ENCODE measurements at places on chromosomes 2 and 18.

GRCh38 chr18:46625069-46625468 lies 32.0 kb downstream of the LOXHD1 start:
- no peak for DNase-seq

- DNase-seq, result no peak
Observed at GRCh38 chr2:190970873-190971506, 43.0 kb downstream of the STAT1 start.

GRCh38 chr2:25322312-25322711 lies 19.4 kb downstream of the DNMT3A start:
- no peak for DNase-seq

DNA sequence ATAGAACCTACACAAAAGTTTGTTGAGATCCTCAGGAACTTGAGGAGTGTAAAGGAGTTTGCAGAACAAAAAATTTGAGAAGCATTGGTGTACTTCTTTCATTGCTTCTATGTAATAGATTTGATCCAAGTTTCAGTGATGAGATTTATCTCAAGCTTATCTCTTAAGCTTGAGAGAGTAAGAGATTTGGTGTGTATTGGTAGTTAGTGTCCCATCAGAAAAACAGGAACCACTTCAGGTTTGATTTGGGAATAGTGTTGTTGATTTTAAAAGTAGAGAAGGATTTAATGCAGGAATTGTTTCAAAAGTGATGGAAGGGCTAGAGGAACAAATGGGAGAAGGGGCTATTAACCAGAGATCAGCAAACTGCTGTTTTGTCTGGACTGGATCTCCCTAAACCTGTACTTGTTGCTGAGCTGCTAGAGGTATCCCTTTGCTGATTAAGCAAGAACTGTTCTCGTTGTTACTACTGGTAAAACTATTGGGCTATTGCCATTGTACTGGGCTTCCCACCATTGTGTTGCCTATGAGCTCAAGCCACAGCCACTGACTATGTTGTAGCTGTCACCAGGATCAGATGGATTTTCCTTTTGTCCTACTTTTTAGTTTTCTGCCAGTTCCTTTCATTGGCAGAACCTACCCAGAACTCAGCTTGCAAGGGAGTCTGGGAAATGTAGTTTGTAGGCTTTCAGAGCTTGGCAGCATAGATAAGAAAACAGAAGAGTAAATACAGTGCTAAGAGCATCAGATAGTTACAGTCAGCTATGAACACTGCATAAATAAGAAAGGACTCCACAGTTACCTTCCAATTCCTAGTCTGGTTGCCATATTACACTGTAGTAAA lies 39.3 kb downstream of the RAB10 start:
- no peak for DNase-seq

- DNase-seq, result no peak
Observed at GRCh38 chr2:216107760-216108159, 1.4 kb upstream of the XRCC5 start.

GRCh38 chr2:170660409-170660808 lies 54.7 kb upstream of the SP5 start:
- DNase-seq, result no peak

DNA sequence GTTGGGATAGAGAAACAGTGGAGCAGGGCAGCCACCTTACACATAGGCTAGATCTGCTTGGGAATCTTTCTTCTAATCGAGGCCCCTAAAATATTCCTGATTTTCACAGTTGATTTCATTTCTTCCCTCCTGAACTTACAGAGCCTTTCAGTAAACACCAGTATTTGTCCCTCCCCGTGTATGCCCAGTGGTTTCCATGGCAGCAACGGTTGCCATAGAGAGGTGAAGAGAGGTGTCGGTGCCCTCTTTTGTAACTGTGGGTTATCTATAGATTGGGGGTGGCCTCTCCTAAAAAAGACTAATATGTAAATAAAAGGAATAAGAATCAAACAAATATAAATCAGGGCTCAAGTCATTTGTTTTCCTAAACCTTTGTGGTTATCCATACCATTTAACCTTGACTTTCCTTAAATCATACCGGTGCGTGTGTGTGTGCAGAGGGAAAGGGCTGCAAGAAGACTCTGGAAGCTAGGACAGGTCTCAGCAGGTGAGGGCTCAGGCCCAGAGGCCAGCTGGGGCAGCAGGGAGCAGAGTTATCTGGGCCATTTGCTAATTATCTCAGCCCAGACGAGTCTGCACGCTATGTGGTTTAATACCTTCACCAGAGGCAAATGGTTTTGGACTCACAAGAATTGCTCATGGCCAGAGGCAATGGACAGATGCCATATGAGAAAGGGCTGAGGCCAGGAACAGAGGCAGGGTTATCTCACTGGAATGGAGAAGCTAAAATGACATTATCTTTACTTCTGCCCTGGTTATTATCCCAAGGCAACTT lies 35.5 kb downstream of the LIPG start:
- DNase-seq, result no peak

- DNase-seq, result no peak
Observed at GRCh38 chr2:3755277-3755676, 51.9 kb downstream of the DCDC2C start.

DNA sequence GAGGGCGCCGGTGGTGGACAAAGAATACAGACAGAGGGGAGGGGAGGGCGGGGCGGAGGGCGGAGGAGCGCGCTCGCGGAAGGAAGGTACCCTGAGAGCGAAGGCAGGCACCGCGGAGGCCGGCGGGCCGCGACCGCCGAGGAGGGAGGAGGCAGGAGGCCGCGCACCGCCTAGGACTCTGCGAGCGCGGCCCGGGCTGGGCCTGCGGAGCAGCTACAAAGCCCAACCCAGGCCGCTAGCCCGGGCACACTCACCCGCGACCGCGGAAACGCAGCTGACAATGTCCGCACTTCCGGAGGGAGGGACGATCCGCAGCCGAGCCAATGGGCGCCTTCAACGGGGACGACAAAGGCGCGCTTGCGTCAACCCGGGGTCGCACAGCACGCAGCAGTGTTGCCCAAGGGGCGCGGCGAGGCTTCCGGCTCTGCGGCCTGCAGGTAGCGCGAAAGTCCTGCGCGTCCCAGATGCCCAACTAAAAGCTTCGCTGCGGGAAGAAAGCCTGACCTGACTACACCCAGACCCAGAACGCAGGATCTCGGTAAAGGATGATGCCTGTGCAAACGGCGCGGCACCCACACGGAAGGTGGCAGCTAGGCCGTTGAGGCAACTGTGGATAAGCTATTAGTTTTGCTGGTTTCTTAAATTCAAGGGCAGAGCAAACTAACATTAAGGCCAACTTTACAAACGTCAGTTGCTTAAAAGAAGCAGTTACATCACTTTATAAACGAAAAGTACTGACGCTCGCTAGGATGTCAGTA lies at the start of gene C18orf32:
C18orf32 (minus strand) TSS at position 282 of the 758 bp plus-strand sequence. CDS start 3,486 bp downstream, outside the sequence.
- DNase-seq, result peak; percentile 93

DNA sequence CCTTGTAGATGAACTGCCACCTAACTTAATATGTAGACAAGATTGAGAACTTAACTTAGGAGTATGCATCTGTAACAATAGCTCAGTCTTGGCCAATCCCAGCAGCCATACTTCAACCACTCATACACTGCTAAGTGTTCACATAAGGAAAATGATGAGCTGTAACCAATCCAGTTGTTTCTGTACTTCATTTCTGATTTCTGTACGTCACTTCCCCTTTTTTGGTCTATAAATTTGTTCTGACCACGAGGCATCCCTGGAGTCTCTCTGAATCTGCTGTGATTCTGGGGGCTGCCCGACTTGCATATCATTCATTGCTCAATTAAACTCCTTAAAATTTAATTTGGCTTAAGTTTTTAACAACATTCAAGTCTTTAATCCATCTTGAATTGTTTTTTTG lies 6.4 kb downstream of the SH3YL1 start:
- no peak for DNase-seq

DNA sequence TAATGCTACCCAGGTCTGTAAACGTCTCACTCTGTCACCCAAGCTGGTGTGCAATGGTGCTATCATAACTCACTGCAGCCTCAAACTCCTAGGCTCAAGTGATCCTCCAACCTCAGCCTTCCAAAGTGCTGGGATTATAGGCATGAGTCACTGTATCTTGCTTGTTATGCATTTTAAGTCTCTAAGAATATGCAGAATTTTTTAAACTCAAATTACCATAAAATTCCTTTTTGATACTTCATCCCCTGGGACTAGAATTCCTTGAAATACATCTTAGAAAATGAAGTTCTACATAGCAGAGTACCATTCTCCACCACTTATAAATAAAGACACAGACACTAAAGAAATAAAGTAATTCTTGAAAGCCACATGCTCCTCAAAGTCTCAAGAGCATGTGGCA lies 30.2 kb upstream of the LRATD1 start:
- no peak for DNase-seq

DNA sequence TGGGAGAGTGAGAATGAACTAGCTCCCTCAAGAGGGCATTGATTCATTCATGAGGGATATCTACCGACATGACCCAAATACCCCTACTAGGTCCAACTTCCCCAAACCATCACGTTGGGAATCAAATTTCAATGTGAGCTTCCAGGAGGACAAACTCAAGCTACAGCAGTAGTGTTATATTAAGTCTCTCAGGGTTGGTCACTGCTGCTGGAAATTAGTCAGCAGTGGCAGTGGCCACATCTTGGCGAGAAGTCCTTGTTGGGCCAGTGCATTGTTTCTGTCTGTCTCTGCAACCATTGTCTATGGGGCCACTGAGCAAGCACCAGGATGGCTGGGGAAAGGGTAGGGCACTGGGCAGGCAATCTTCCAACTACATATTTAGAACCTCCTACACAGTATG lies 47.5 kb downstream of the THUMPD2 start:
- no peak for DNase-seq

- no peak for DNase-seq
Observed at GRCh38 chr2:68375582-68375981, 10.5 kb downstream of the PLEK start.

GRCh38 chr2:27208486-27209050 lies 3.3 kb upstream of the ATRAID start:
- no peak for DNase-seq

Measured in stimulated activated CD4-positive, alpha-beta T cell treated with anti-CD3 and anti-CD28 coated beads, Interleukin-12 subunit alpha, Interleukin-12 subunit beta, amount 100 ng/mL, for 4 hours (primary cell).